NCI-H460 (cell line): ENCODE measurements at places on chromosomes 7 and 10. TPM values are rescaled to one million over a fixed set of nuclear protein-coding genes. Genes with fewer than 3 reads are reported as not detected.

DNA sequence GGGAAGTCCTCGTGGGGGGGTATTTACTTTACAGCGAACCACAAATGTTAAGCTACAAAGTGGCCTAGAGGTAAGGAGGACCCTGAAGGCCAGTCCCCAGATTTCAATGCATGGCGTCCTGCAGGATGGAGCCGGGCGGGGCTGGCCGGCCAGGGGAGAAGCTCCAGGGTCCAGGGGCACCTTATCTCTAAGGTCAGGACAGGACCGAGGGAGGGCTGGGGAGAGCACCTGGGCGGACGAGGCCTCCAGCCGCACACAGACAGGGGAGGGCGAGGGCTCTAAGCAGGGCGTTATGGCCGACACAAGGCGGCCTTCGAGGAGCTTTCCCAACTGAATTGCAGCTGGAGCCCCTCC, 96.4 kb upstream of the DIP2C start:
- no peak for DNase-seq

GRCh38 chr7:153381275-153382040, 621.9 kb downstream of the ACTR3B start:
- no peak for DNase-seq

GRCh38 chr10:113524120-113524519, 28.7 kb upstream of the HABP2 start:
- no peak for DNase-seq

DNA sequence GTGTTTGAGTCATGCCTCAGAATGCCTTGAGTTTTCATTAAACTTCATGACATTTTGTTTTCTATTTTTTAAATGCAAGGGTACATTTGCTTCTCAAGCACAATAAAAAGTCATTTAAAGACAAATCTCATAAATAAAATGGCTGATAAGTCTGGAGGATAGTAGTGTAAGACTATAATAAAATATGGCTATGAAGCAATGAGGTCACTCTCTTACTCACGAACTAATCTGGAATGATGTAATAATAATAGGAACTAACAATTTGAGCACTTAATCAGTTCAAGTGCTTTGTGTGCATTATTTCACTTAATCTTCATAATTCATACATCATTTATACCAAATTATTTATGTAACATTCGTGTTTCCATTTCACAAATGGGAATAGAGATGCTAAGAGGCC, 149.3 kb upstream of the CTTNBP2 start:
- DNase-seq: no peak

- DNase-seq: no peak
Observed at GRCh38 chr10:43857206-43857930, 208.7 kb upstream of the ZNF32 start.

- no peak for DNase-seq
Observed at GRCh38 chr7:13312307-13312706, 624.9 kb downstream of the ARL4A start.

GRCh38 chr10:78264361-78264760, 230.7 kb downstream of the RPS24 start:
- no peak for DNase-seq

- no peak for DNase-seq
Observed at GRCh38 chr10:126734015-126734414, 63.5 kb upstream of the C10orf90 start.

DNA sequence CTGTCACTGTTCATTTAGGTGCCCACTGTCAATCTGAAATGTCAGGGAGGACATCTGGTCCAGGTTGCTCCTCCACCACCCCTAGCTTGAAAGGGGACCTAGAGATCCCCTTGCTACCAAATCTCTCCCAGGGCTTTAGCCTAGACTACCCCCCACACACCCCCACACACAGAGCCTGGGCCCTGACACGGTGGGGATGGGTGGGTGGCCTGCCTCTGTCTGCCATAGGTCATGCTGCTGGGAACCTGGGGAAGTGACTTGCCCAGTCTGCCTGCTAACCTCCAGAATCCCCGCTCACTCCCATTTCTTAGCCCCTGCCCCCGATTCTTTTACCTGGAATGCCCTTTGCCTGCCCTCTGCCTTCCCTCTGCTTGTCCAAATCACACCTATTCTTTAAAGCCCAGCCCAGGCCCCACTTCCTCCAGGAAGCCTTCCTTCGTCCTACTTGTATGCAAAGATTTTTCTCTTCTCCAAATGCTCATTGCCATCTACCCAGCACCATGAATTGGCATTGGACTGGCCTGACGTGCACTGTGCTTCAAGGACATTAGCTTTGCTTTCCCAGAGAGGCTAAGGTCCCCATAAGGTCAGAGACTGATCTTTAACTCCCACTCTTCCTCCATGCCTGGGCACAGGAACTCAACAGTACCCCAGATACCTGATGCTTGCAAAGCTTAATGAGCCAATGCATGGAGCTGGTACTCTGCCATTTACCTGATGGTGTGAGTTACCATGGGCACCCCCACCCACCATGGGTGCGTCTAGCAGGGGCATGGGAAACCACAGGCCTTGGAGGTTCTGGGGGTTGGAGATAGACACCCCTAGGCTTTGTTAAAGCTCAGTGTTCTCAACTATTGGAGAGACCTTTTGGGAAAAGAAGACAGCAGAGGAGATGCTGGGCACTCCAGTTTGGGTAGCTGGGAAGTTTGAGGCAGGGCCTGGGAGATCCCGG, 2.0 kb upstream of the SMARCD3 start:
- no peak for DNase-seq

- no peak for DNase-seq
Observed at GRCh38 chr7:26376175-26376917, 84.7 kb downstream of the SNX10 start.

DNA sequence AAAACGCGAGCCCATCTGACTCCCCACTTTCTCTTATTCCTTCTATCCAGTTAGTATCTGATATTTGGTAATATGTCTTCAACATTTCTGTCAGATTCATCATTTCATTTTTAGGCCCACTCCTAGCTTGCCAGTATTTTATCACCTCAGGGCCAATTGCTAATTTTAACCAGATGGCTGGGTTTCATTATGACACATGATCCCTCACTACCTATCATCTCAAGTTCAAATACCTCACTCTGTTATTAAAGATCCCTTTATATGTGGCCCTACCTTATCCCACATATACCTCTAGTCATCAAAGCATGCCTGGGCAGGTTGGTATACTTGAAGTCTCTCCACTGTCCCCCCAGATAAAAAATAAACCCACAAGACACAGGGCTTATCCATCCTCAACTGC, 104.9 kb downstream of the RNLS start:
- no peak for DNase-seq

- DNase-seq: no peak
Observed at GRCh38 chr7:151078233-151079040, 2.2 kb downstream of the FASTK start.

- DNase-seq: no peak
Observed at GRCh38 chr10:50334273-50334672, 83.0 kb upstream of the ASAH2 start.

Gene IQUB
- 0.30 and 0.43 TPM in 2 replicates for total RNA-seq

Gene SPDYE8
- 0.46 and 0.52 TPM in 2 replicates for total RNA-seq

Gene BPGM
- total RNA-seq: 21.4 and 21.5 TPM in 2 replicates

Gene GPR158
- total RNA-seq: 0.02 and 0.06 TPM in 2 replicates

Gene MOGAT3
- not detected in 2 replicates for total RNA-seq
